ENCODE measurements at places on chromosomes 1 and 21. TPM values are rescaled to one million over a fixed set of nuclear protein-coding genes. Genes with fewer than 3 reads are reported as not detected.

The POU3F1 gene
- total RNA-seq: not detected

The CTH gene
- 1.9 TPM for total RNA-seq

The ANKRD35 gene
- not detected for total RNA-seq

The LCE7A gene
- total RNA-seq: not detected

The FAM72B gene
- total RNA-seq: 6.4 TPM

The OR14K1 gene
- not detected for total RNA-seq

The VWA1 gene
- total RNA-seq: 14.9 TPM

The TNNT2 gene
- 0.30 TPM for total RNA-seq

The CD247 gene
- total RNA-seq: not detected

The TGFB2 gene
- 23.7 TPM for total RNA-seq

The C4BPB gene
- 0.92 TPM for total RNA-seq

The SAMD13 gene
- 0.61 TPM for total RNA-seq

The RPTN gene
- total RNA-seq: not detected

The CFHR3 gene
- 0.23 TPM for total RNA-seq

The S100A9 gene
- total RNA-seq: 0.65 TPM

The SLC9C2 gene
- not detected for total RNA-seq

The UTS2 gene
- not detected for total RNA-seq

The CTTNBP2NL gene
- 7.0 TPM for total RNA-seq
